NCI-H1105 (cell line): ENCODE measurements at places on chromosomes 7 and 10.
A peak's percentile ranks its signal among the peaks of the same experiment; 100 is the strongest.

DNA sequence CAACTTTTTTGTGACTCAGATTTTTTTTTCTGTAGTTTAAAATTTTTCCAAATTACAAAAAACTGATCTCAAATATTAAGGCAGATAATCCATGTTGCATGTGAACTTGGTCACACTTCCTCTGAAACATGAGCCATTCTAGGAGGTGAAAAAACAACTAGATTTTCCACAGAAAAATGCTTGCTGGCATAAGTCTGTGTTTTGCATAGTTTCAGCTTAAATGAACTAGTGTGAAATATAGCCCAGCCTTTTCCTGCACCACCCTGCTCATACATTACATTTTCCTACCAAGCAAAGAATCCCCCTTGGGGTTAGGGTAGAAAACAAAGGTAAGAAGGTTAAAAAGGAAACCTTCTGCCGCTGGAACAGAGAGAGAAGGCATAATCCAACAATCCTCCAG lies 48.2 kb downstream of the SLC25A13 start:
- DNase-seq, result no peak

DNA sequence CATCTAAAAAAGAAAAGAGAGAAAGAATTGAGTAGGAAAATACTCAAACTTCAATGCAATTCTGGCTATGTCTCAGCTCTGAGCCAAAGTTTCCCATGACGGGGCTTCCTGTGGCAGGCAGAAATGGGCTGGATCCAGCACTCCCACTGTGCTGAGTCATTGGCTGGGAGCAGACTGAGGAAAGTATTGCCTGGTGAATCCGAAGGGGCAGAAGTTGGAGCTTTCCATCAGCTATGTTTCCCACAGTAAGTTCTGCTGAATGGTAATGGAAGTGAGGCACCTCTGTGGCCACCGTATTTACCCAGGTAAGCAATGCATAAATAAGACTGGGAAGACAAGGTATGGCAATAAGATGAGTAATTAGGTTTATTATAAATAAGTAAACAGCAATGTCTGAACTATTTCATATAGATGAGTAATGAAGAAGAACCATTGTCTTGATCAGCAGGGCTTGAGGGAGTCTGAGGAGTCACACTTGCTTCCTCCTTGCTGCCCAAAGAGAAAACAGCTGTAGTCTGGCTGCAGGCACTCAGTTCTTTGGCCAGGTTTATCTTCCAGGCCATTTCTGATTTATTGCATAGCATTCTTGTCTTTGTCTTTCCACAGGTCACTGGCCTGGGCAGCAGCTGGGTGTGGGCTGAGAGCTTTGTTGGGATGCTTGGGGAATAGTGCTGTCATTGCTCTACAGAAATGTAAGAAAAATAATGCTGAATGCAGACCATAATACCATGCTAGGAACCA lies 255.3 kb downstream of the DNAJB9 start:
- no peak for DNase-seq

GRCh38 chr10:97667463-97667862 lies 19.6 kb downstream of the AVPI1 start:
- DNase-seq, result no peak

GRCh38 chr7:69516238-69516820 lies 81.9 kb upstream of the AUTS2 start:
- no peak for DNase-seq

GRCh38 chr10:109963439-109963838 lies 40.1 kb upstream of the XPNPEP1 start:
- no peak for DNase-seq

GRCh38 chr10:12063483-12063818 lies 5.3 kb upstream of the DHTKD1 start:
- DNase-seq, result no peak

- DNase-seq, result no peak
Observed at GRCh38 chr10:43174969-43175368, 36.7 kb downstream of the CSGALNACT2 start.

DNA sequence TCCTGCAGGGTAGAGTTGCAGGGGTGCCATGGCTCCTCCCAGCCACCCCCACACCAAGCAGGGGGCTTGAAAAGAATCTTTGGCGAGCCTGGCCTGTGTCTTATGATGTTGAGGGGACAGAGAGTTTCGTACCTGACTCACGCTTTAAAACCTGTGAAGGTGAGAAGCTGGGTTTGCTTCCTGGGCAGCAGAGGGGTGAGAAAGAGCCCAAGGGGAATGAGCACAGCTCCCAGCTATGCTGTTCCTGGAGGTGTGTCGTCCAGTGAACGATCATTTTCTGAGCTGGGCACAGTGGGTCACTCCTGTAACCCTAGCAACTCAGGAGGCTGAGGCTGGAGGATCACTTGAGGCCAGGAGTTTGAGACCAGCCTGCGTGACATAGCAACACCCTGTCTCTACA lies 13.5 kb upstream of the ADRB1 start:
- DNase-seq, result no peak

- DNase-seq, result no peak
Observed at GRCh38 chr10:96588060-96588554, 1.3 kb upstream of the TM9SF3 start.

DNA sequence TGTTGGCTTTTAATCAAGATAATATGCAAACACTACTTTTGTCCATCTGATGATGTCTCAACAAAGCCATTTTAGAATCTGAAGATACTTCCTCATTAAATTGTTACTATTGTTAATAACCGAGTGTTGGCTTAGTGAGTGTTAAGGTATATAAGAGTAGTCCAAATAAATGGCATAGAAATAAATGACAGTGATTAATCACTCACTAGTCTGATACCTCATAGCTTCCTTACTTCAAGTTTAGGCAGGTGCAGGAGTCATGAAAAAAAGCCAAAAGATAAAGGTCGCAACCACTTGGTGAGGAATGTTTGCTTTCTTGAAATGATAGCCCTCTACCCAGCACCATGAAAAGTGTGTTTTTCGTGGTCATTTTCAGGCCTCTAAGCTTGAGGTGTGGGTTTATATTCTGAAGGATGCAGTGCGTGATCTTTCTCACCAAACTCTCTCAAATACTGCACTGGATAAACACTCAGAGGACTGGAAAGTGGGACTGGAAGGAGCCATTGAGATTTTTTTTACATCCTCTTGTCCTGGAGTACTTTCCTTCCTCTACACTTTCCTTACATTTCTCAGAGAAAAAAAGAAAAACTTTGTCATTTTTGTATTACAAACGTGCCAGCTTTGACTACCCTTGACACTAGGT lies 138.1 kb downstream of the KIAA1217 start:
- DNase-seq, result no peak

DNA sequence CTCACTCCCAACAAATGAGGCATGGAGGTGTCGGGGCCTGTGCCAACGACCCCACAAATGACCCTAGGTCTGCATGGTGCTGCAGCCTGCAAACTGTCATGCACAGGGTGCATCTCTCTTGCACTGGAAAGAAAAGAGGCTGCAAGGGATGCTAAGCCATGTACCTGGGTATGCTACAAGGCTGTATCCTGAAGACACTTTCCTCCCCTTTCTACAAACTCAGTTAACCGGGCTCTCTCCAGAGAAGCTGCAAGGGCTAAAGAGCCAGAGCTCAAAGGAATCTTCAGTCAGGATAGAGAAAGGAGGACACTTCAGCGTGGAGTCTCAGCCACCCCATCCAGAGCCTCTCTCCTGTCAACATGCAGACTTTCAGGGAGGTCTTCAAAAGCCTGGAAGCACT lies 449.0 kb downstream of the GRID1 start:
- DNase-seq, result no peak

- DNase-seq, result peak; percentile 78
Observed at GRCh38 chr7:155467846-155468784, 10.2 kb downstream of the EN2 start.

DNA sequence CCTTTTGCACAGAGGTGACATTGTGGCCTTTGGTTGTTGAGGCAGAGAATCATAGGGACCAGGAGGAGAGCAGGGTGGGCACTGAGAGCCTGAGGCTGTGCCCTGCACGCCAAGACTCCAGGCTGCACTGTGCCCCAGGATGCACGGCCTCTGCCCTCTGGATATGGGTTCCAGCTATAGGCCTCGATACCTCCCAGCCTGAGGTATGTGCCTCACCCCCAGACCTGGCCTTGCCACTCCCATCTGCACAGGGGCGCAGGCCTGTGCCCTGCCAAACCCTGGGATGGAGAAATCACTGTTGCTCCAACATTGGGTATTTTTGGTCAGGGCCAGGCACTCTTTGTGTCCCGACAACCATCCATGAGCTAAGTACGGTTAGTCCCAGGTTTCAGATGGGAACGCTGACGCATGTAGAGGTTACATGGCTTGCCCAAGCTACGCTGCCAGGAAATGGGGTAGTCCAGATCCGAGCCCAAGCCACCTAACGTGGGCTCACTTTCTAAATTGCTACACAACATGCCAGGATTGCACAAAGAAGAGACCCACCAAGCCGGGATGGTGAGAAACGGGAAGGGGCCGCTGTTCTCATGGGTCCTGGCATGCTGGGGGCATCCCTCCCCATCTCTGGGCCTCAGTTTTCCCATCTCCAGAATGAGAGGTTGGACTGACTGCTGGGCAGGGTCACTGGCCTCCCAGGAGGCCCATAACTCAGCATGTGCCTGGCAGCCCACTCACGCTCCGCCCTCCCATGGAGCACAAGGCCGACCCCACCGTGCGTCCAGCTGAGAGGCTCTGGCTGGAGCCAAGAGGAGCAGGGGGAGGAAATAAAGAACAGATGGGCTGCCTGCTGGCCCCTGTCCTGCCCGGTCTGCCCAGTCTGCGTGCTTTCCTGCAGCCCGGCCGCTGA lies 44.2 kb downstream of the ZCCHC24 start:
- no peak for DNase-seq

GRCh38 chr7:37434529-37434928 lies 14.1 kb downstream of the ELMO1 start:
- DNase-seq, result no peak

DNA sequence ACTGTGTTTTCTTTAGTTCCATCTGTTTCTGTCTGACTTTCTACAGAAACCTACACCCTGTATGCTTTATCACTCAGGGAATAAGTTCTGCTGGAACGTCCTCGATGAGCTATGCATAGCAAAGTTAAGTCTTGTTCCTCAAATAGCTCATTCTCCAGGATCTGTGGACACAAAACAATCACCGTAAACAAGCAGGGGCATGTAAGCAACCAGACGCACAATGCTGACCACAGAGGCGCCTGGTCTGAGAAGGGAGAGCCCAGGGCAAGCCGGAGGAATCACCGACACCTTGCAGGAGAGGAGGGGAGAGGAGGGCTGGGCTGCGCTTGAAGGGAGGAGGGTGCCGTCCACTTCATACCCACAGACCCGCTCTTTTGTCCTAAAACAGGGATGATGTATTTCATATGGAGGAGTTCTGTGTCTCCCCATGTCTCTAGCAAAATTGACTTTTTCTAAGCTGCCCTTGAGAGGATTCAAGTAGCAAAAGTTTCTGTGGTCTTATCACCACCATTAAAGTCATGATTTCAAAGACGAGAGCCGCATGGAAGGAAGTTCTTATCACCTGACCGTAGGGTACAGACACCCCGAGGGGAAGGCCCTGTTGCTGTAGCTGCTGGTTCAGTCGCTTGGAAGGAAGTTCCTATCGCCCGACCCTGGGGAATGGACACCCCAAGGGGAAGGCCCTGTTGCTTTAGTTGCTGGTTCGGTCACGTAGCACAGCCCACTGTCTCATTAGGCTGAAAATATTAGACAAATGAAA lies 14.3 kb downstream of the CALML3 start:
- no peak for DNase-seq

DNA sequence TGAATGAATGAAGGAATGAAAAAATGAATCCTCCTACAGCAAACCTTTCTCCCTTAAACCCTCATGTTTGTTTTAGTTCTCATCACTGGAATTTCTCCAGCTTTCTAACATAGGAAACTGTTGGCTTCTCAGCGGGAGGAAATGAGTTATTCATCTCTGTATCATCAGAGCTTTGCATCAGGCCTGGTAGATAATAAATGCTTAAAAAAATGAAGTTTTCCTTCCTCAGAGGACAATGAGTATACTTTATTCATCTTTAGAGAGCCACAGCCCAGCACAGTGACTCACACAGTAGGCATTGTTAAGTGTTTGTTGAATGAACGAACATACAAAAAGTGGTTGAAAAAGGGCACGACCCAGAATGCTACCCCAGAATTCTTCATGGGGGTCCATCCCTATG lies 62.6 kb downstream of the COL13A1 start:
- DNase-seq, result no peak

GRCh38 chr7:121032645-121033460 lies 44.3 kb downstream of the CPED1 start:
- no peak for DNase-seq

- DNase-seq, result no peak
Observed at GRCh38 chr7:141349804-141350203, 201.4 kb upstream of the AGK start.

- no peak for DNase-seq
Observed at GRCh38 chr7:139494835-139495579, 11.5 kb upstream of the KLRG2 start.

DNA sequence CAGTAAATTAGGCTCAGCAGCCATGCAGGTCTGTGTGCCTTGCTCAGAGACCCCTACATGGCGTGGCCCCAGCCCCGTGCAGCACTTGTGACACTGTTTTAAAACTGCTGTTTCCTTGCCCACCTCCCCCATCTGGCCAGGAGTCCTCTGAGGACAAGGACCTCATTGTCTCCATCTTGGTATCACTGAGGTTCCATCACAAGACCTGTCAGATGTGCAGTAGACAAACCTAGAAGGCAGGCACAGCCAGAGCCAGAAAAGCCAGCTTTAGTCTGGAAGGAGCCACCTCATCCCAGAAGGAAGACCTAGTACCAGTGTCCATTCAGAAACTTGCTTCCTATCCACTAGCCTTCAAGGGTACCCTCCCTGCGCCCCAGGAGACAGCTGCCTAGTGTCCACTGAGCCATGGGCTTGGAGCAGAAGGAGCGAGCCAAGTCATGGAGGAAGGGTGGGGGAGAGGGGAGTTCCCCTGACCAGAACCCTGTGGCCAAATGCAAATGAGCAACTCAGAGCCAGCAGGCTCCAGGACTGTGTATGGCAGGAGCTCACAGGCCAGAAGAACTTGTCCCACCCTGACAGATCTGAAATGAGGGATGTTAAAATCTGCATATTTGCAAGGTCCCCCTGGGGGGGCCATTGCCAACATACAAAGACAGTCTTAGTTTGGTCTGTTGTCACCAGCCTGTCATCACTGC lies 176.1 kb downstream of the SH3PXD2A start:
- no peak for DNase-seq

GRCh38 chr7:77426521-77427051 lies 10.4 kb upstream of the GSAP start:
- DNase-seq, result no peak

DNA sequence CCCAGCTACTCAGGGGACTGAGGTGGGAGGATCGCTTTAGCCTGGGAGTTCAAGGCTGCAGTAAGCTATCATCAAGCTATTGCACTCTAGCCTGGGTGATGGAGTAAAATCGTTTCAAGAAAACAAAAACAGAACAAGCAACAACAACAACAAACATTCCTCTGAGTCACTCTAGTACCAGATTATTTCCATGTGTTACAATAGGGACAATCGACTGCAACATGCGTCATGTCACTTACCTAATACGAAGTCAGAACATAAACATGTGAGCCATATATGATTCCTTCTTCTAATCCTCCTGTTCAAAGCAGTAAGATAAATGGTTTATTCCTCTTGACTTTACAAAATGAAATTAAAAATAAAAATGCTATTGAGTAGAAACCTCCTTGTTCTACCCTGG lies 57.3 kb downstream of the ZNF438 start:
- DNase-seq, result no peak
